ENCODE measurements at places on chromosomes 7 and 10.
A peak's percentile ranks its signal among the peaks of the same experiment; 100 is the strongest.

GRCh38 chr10:13871011-13871410 lies 284.2 kb downstream of the PRPF18 start:
- no peak for DNase-seq

- no peak for DNase-seq
These were observed 69.7 kb downstream of the VCL start for GRCh38 chr10:74067373-74068352.

DNA sequence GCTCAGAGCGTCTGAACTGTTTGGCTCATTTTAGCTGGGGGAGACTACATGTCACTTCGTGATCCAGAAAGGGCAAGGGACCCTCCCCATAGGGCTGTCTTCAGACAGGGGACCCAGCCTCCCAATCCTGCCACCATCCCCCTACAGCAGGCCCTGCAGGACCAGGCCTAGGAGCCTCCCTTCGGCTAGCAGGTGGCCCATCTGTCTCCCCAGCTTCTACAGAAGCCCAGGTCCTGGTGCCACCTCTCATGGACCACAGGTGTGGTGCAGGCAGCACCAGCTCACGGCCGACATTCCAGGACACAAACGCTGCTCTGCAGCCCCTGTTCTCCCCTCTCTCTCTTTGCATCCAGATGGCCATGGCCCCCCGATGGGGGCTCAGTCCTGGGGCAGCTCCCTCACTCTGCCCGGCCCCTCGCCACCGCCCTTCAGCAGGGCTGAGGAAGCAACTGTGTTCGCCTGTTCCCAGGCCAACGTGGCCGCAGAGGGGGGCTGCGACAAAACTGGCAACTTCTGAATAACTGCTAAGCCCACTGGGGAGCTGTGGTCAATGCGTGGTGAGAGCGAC lies 10.3 kb downstream of the TECPR1 start:
- no peak for DNase-seq

DNA sequence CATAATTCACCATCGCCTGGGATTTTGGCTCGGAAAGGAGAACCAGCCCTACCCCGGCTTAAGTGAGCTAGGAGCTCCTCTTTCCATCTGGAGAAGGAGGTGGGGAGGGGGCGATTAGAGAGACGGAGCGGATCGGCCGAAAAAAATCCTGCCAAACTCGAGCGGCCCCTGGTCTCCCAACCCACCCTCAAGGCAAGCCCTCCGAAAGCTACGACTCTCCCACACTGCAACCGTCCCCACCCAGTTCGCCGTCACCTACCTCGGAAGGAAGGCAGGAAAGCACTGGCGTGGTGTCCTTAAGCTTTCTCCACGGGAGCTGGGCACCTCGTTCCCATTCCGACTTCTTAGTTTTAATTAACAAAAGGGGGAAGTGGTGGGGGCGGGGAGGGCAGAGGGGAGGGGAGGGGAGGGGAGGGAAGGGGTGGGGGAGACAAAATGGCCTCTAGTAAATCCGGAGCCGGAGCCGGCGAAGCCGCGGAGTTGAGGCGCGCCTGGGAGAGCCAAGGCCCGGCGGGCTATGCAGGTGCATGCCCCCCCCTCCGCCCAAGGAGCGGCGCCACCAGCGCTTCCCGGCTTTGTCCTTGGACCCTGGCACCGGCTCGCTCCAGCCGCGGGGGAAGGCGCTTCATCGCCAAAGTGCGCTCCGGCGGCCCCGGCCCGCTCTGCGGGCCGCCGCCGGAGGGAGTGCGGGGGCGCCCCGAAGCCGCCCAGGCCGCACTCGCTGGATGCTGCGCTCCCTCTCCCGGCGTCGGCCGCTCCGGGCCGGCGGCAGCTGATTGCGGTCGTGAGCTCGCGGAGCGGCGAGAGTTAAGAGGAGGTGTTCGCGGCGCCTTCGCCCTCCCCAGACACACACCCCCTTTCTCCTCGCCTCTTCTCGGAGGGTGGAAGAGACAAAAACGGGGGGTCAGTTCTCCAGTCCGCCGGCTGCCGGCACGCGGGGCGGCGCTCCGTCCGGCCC lies at the start of gene LRRC4:
LRRC4 (minus strand) TSS at position 784 of the 958 bp plus-strand sequence. CDS start 797 bp downstream, outside the sequence.
- DNase-seq: peak; percentile 53

DNA sequence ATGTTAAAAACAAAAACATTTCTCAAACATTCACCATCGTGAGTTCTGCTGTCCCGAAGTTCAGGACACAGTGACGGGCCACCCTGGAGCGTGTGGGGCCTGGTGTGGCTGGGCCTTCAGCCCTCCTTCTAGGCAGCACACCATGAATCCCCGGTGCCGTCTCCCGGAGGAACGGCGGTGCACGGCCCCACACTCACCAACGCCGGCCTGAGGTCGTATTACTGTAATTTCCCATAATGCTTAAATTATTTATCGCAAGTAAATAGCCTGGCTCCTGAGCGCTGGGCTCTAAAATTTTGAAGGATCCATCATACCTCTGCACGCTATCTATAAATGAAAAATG lies 1.4 kb downstream of the STK32C start:
- DNase-seq: no peak

DNA sequence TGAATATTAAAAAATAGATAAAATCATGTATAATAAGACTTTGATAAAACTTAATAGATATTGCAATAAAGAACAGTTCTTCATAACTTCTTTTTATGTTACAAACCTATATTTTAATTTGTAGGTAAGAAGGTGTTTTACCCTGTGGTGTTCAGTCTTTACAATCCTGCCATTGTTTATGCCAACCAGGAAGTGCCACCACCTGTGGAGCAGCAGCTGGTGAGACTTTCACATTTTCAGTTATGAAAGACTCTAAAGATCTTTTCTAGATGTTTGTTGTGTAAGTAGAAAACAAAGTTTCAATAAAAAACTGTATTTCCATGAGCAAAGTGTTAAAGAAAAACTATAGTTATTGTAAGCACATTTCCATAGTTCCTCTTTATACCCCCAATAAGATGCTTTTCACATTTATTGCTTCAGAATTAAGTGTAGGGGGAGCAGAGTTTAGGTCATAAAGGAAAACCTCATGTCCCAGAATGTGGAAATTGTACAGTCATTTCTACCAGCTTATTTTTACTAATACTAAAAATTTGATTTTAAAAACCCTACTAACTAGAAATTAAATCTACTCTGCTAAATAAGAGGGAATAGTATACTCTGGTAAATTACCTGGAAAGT lies 28.7 kb downstream of the CSGALNACT2 start:
- no peak for DNase-seq

- peak; percentile 79 for DNase-seq
These were observed 156.9 kb upstream of the RHOBTB1 start for GRCh38 chr10:61100887-61101286.

DNA sequence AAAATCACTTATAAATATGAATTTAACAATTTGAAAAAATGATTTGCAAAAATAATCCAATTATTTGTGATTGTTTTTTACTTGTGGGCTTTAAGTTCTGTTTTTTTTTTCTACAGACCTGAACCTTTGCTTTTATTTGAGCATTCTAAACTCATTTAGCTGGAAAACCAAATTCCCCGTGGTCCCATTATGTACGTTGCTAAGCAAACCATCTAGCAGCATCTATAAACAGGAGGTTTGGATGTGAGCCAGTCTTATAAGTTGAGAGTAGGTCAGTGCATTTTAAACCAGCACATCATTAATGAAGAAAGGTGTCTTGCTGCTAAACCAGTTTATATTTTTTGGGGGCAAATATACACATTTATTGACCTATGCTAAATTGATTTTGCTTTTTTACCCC lies 77.3 kb downstream of the LRRN3 start:
- peak; percentile 94 for DNase-seq

DNA sequence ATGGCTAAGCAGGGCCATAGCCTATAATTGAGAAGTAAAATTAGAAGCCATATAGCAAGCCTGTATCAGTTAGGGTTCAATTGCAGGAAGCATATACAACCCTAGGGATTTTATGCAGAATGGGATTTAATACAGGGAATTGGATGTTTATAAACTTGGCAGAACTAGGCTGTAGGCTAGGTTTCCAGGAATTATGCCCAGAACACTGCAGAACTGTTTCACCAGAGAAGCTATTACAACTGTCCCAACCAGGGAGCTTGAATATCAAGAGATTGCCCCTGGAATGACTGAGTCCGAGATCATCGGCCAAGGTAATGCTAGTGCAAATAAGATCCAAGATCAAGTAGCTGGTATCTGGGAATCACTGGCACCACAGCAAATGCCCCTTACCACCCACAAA lies 64.0 kb downstream of the PRR15 start:
- no peak for DNase-seq

DNA sequence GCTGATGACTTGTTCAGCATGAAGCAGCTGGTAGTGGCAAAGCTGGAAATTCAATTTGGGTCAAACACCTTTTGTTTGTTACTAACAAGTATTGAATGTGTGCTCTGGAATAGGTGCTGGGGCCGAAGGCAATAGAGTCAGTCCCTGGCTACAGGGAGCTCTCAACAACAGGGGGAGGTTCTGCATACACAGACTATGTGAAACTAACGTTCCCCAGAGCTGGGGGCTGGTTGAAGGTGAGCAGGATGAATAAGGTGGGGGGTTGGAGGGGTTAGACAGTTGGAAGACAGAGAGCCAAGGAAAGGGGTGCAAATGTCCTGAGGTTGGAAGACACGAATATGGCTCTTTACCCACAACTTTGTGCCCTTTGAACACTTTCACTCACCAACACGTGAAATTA lies 84.1 kb upstream of the PLPP4 start:
- DNase-seq: no peak
